ENCODE measurements at places on chromosomes 4 and X.
A peak's percentile ranks its signal among the peaks of the same experiment; 100 is the strongest.

DNA sequence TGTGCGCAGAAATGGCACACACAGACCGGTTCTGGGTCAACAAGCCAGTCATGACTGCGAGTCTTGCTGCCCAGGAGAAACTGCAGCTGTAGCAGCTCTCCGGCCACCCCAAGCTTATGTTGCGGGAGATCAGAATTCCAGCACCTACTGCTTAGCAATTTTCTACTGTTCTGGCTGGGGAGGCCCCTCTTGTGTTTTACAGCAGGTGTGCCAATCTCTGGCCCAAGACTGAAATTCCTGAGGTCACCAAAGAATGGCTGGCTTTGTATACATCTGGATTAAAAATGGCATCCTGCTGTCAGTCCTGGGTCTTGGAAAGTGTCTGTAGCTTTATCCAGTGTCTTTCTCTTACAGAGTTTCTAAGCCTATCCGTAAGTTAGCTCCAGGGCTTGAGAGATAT is 68.9 kb upstream of the TRAM1L1 start:
- no peak for DNase-seq

DNA sequence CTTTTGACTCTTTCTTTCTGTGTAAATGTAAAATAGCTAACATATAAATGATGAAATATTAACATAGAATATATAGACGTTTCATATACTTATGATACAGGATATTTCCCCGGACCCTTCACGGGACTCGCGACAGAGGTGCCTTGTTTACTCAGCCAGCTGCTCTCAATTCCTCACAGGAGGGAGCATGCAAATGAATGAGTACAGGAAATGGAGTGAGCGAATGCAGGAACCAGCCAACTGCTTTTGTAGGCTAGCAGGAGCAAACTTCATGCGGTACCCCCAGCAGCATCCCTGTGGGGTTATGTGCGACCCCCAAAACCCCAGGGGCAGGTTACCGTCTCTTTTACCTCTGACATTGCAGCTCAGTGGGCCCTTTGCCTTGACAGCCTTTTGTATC is 110.3 kb upstream of the PDHA2 start:
- DNase-seq = no peak

- DNase-seq = no peak
Measured at GRCh38 chr4:120432301-120432860, 365.7 kb upstream of the MAD2L1 start.

DNA sequence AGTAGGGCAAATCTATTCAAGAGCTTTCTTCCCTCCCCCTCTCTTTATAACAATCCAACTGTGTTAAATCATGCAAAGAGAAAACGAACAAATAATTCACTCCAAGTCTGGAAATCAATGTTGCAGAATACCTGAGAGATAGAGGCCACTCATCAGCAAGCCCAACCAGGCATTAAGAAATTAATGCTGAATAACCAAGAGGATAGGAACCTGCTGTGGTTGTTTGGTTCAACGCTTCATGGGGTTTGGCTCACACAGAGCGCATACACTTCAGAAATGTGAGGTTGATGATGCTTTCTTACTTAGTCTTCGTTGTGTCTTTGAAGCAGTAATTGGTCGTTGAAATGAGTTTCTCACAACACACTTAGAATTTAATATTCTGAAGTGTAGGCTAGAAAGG is 1540.0 kb upstream of the PABPC4L start:
- no peak for DNase-seq

DNA sequence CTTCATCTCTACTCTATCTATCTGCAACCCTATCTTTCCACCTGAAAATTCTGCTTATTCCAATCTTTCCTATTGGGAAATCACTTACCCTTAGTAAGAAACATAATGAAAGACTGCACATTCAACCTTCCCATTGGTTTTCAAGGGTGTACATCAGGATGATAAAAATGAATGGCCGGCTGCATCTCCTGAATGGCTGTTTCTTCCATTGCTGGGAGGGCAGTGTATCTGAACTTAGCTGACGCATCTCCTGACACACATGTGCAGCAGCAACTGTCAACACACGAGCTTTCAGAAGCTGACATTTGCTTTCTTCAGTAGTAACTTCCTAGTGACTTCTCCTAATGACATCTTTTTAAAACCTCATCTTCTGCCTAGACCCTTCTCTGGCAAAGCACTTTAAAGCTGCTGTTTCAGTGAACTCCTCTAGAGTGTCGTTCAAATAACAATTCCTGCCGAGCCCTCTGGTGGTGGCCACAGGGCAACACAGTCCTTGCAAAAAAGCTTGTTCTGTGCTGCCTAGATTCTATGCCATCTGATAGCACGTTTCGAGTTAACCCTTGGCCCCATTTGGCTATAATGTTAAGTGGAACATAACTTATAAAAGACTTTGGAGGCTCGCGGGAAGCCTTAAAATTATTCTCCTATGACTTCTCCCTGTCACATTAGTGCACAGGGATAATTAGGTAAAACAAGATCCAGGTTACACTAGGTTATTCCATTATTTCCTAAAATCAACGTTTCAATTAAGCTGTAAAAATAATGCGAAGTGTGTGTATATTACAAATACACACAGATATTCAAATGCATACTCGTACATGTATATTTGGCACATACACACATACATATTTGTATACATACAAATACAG is 2340.7 kb downstream of the PCDH7 start:
- DNase-seq = peak; percentile 1

DNA sequence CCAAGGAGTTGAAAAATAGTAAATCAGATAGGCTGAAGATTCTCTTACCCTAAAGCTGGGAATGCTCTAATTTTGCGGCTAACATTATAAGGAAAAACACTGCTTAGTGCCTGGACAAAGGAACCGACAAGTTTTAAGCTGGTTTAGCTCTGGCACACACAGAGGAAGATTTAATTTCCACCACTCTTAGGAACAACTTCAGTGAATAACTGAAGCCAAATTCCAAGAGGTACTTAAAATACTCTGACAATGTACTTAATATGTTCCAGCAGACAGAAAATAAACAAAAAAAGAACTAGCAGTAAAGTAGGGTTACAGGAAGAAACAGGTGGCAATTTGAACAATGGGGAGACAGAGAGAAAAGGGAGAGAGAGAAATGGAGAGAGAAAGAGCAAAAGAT is 340.8 kb upstream of the NDST4 start:
- DNase-seq = no peak

DNA sequence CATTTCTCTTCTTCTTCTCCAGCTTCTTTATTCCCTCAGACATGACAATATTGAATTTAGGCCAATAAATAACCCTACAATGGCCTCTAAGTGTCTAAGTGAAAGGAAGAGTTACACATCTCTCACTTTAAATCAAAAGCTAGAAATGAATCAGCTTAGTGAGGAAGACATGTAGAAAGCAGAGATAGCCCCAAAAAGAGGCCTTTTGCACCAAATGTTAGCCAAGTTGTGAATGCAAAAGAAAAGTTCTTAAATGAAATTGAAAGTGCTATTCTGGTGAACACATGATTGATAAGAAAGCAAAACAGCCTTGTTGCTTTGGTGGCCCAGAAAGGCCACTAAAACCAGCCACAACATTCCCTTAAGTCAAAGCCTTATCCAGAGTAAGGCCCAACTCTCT is 146.2 kb upstream of the HHIP start:
- no peak for DNase-seq

- DNase-seq = no peak
Measured at GRCh38 chr4:5705647-5706320, 2.6 kb downstream of the EVC2 start.

DNA sequence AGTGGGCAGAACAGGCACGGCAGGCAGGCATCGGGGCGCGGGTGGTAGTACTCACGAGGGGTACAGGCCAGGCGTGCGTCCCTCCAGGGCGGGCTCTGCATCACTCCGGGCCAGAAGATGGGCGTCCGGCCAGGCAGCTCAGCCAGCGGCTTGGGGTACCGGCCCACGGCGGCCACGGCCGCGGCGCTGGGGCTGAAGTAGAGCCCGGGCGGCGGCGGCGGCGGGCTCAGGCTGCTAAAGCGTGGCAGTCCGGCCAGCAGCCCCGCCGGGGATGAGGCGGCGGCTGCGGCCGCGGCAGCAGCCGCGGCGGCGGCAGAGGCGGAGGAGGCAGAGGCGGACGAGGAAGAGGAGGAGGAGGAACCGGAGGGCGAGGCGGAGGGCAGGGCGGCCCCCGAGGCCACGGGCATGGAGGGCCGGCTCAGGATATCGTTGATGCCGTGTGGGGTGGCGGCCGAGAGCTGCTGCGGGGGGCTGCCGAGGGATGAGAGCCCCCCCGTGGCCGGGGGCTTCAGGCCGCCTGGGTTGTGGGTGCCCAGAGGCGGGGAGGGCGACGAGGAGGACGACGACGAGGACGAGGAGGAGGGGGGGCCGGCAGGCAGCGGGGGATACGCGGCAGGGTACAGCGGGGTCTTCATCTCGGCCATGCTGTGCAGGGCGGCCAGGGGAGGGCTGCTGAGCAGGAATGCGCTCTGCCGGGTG is 1.4 kb downstream of the NKX6-1 start:
- no peak for DNase-seq

GRCh38 chrX:57177070-57177469 is 39.9 kb upstream of the SPIN2A start:
- no peak for DNase-seq

GRCh38 chr4:88130544-88131305 is 27.7 kb downstream of the ABCG2 start:
- no peak for DNase-seq

DNA sequence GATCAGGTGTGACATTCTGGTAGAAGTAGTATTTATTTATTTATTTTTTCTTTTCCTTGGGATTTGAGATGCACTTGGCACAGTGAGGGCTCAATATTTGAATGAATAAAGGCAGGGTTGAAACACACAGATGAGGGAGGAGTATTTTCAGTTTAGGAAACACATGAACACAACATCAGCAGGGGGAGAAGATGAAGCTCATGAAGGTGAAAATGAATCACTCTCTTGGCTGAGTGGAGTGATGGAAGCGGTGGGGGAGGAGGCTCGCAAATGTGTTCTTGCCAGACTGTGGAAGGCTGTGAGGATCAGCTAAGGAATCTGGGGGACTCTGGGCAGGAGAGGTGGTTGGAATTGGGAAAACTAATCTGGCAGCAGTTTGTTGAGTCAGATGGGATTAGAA is 55.3 kb downstream of the ARHGAP10 start:
- no peak for DNase-seq

DNA sequence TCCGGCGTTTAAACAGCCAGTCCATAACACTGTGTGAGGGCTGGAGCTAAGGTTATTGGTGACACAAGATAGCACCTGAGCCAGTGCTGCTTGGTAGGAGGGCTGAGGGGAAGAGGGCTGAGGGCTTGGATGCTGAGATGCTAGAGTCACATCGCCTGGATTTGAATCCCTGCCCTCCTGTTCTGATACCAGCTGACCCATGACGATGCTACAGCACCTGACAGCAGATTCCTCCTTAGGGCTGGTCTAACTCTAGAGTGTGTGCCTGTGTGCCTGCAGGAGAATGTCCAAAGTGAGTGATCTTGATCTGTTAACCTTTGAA is 102.5 kb downstream of the PTTG2 start:
- DNase-seq = no peak

GRCh38 chr4:110073053-110073845 is 125.2 kb downstream of the ELOVL6 start:
- no peak for DNase-seq

DNA sequence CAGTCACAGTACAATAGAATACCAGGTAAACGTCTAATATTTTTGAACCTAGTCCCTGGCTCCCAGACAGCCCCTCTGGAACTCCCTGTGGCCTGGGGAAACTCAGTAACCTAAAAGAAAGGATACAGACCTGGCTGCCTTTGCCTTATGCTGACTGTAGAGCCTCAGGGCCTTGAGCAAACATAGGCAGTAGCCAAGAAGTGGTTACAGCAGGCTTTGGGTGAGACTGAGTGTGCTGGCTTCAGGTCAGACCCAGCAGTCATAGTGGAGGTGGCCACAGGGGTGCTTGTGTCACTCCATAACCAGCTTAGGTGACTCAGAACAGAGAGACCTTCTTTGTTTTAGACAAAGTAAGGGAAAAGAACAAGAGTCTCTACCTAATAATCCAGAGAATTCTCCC is 141.8 kb upstream of the PRDX4 start:
- no peak for DNase-seq

- no peak for DNase-seq
Measured at GRCh38 chr4:2928242-2929176, 34.7 kb downstream of the NOP14 start.

GRCh38 chr4:3339577-3339976 is 46.8 kb downstream of the RGS12 start:
- no peak for DNase-seq

- no peak for DNase-seq
Measured at GRCh38 chrX:39421006-39421405, 619.7 kb downstream of the MID1IP1 start.

DNA sequence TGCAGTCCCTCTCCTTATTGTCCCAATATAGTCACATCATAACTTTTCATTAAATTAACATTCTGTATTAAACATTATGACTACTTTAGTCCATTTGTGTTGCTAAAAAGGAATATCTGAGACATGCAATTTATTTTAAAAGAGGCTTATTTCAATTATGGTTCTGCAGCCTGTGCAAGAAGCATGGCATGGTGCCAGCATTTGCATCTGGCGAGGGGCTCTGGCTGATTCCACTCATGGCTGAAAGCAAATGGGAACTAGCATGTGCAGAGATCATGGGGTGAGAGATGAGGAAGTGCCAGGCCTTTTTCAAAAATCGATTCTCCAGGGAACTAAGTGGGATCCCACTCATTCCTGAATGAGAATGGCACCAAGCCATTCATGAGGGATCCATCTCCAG is 476.3 kb upstream of the RPS6KA3 start:
- no peak for DNase-seq

DNA sequence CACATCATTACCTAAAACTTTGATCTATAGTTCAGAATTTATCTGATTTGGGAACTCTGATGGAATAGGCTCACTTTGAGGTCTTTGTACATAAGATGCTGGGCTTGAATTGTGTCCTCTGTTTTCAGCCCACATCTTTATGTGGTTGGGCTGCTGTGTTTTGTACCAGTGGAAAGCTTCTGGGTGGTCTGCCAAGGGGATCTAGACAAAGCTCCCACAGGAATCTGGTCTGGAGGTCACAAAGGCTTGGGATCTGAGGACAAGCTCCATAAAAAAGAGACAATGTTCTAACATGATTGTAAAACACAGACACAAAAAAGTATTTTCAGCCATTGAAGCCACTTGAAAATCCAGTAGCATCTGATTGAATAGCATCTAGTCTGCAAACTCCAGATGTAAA is 393.5 kb upstream of the PITX2 start:
- no peak for DNase-seq

GRCh38 chrX:48917139-48918001 is 1.5 kb downstream of the PIM2 start:
- DNase-seq = peak; percentile 88

GRCh38 chr4:77471821-77472495 is 133.7 kb upstream of the CXCL13 start:
- no peak for DNase-seq

DNA sequence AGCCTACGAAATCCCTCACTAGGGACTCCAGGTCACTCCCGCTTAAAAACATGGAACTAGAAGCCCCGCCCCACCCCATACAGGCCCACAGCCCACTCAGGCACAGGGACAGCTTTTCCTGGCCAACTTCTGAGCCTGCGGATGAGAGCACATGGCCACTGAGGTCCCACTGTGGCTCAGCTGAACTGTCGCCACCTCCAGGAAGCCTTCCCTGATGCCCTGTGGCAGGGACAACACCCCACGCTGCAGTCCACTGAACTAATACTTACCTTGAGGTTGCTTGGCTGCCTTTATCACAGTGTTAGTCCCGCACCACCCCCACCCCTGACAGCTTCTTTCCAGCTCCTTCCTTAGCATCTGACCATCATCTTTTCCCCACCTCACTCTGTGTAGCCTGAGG is 39.3 kb upstream of the MAN2B2 start:
- no peak for DNase-seq
